ENCODE measurements at places on chromosomes 2 and 18.

GRCh38 chr2:66960161-66960560 is 437.0 kb upstream of the ETAA1 start:
- no peak for DNase-seq

DNA sequence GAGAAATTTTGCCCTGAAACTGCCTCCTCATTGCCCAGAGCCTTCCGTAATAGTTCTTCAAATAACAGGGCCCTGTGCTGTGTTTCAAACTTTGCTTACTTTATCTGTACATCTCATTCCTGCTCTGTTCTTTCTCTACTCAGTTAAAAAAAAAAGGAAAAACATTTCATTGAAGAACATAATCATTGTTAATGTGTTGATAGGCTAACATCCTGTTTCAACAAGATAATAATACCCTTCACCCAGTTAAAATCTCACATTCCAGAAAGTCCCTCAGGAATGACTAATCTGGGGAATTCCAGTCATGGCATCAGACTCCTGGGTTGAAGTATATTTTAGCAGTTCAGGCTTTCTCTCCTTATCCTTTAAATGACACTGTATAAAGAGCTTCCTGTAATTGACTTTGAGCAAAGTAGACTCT is 45.6 kb upstream of the ITGAV start:
- DNase-seq = no peak

- no peak for DNase-seq
Measured at GRCh38 chr2:226780431-226780830, 19.2 kb downstream of the IRS1 start.

DNA sequence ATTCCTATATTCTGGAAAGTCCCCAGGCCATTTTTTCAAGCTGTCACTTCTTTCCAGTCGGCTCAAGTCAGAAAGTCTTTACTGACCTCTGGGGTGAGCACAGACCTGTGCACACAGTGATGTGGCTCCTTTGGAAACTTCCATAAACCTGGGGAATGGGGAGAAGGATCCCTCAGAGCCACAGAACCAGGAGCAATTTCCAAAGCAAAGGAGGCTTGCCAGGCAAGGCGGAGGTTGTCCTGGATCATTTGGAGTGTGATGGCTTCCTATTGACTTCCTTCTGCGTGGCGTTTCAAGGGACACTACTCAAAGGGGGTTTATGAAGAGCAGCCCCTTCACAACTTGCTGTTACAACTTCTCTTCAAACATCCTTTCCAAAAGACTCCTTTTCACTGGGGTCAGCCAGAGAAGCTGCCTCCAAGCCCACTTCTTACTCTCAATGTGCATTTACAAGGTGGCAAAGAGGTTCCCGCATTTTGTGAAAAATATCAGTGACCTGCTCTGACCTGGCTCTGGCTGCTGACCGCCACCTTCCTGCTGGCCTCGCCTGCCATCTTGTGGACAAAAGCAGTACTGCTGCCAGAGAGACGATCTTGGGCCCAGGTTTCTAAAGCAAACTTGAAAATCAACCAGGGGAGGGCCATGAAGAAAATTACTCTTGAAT is 18.2 kb upstream of the TMEM247 start:
- peak; percentile 92 for DNase-seq

DNA sequence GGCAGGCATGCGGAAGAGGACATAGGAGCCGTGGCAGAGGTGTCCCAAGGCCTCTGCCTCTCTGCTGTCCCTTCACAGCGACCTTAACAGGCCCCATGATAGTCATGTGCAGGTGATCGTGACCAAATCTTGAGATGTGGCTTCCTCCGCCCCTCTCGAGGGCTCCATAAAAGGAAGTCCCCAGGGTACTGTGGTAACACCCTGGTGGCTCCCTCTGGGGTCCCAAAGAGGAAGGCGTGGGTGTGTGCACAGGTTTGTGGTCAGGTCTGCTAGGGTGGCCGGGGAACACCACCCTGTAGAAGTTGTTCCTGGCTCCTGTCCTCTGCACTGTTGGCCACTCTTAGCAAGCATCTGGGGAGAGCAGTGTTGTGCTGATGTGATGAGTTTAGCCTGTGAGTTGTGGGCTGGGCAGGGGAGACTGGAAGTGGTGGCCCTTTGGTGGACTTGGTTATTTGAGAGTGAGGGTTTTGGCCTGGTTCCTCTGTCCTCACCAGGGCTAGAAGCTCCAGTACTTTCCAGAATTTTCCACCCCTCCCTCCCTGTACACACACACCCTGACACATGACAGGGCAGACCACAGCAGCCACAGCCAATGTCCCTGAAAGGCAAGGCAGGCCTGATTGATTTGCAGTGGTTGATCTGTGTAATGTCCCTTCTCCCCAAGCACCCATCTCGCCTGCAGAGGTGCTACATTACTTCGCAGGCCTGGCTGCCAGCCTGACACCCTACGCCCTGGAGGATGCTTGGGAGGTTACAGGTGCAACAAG is 68.9 kb upstream of the BOD1L2 start:
- DNase-seq = no peak

GRCh38 chr2:101744832-101745231 is 47.3 kb downstream of the MAP4K4 start:
- DNase-seq = no peak

DNA sequence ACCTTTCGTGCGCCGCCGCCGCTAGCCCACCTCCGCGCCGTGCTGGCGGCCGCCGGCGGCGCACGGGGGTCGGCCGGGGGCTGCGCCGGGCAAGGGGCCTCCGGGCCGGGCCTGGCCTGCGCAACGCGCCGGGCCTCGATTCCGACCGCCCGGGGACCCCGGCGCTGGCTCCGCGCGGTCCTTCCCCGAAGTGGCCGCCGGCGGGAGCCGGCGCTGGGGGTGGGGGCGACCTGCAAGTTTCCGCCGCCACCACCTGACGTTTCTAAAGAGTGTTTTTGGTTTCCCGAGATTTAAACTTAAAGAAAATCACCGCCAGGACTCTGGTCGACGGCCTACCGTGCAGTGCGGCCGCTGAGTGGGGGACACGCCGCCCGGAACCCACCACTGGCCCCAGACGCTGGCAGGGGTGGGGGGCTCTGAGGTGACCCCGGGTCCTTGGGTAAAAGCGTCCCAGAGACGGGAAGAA is 3.8 kb upstream of the GATA6 start:
- no peak for DNase-seq

- DNase-seq = no peak
Measured at GRCh38 chr2:66445925-66446871, 11.3 kb downstream of the MEIS1 start.

DNA sequence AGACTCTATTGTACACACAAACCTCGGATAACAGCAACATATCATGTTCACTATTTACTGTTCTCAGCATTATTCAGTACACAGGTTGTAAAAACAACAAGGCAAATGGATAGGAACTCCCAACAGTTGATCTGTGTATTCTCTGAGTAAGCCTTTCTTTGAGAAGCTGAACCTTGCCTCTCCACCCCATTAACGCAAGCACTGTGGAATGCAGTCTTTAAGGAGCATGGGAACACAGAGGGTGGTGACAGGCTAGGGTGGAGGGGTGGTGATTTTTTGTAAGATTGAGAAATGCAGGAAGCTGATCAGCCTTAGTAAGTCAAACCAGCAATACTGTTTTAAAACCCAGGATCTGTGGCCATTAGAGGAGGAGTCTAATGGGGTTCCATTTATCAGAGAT is 19.6 kb upstream of the SERPINB11 start:
- DNase-seq = no peak

DNA sequence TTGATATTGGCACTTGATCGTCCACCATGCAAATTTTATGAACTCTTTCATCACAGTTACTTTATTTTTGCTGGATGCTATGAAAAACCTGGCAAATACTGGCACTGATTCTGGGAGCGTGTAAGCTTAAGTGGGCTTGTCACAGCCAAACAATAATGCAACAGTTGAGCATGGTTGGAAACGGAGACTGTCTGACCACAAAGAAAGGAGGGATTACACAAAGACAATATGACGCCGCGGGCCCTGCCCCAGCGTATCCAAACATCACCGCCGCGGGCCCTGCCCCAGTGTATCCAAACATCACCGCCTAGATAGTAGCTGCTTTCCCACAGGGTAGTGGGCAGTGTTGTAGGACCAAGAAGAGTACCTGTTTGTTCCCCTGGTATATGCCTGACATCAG is 135.9 kb downstream of the PRPF40A start:
- no peak for DNase-seq

- no peak for DNase-seq
Measured at GRCh38 chr2:226408141-226408540, 391.5 kb downstream of the IRS1 start.

- DNase-seq = no peak
Measured at GRCh38 chr18:10322435-10322834, 132.0 kb upstream of the APCDD1 start.

- peak; percentile 43 for DNase-seq
Measured at GRCh38 chr18:48798334-48799245, 152.2 kb downstream of the SMAD7 start.

- peak; percentile 83 for DNase-seq
Measured at GRCh38 chr2:71548646-71549425, 95.5 kb downstream of the DYSF start.

- no peak for DNase-seq
Measured at GRCh38 chr18:43751203-43751602, 473.9 kb upstream of the SYT4 start.

GRCh38 chr2:39996653-39997080 is 217.6 kb upstream of the THUMPD2 start:
- no peak for DNase-seq

DNA sequence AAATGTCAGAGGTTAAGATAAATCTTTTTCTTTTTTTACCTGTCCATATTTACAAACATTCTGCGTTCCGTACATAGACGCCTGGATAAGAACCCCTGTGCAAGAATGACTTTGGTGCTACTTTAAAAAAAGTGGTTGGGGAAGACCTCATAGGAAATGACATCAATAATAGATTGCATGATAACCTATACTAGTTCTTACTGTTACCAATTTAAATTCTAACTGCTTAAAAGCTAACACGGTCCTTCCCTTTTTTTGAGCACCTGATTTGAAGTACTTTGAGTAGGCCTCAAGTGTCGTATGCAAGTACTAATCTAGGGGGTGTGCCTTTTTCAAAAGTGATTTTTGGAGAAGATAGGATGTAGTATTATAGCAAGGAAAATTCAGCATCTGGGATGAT is 2.1 kb downstream of the SLC39A10 start:
- DNase-seq = no peak

DNA sequence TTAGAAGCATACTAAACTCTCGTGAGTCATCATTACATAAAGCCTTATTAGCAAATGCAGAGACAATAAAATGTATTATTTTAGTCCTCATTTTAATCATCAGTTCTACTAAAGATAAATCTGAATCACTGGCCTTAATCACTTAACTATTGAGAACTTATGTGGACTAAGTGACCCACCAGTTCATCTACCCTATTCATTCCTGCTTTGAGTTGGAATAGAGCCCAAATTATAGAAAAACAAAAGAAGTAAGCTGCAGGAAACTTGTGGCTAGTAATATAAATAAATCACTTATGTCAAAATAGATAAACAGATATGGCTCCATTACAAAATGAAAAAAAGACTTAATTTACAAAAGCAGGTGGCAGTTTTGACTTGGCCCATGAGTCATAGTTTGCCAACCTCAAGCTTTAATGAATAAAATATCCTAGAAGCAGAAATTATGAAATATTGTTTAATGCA is 851.8 kb upstream of the CRIM1 start:
- no peak for DNase-seq

- DNase-seq = no peak
Measured at GRCh38 chr2:16321256-16321655, 344.4 kb downstream of the CYRIA start.

DNA sequence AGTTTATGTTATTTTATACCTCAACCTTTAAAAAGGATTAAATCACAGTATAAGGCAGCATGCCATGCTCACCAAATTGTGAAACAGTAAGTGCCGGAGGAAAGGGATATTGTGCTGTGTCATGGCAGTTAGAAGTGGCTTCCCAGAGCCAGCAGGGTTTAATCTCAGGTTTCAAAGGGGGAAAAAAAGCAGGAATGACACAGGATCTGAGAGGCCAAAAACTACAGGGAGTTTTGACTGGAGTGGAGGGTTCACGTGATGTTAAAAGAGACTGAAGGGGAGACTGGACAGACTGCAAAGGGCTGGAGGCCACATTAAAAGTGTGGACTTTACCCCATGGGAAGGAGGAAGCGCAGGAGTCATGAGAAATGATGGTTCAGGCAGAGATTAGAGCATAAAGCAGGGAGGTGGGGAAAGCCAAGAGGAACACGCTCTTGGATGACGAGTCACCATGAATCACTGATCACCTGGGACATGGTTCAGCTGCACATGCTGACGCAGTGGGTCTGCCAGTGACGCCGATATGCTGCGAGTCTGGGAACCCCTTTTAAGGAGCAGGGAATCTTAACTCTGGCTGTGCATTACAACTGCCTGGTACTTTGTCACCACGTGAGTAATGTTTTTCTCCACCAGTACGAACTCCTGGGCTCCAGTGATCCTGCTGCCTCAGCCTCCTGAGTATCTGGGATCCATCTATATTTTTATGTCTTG is 6.1 kb downstream of the CHMP1B start:
- DNase-seq = no peak

DNA sequence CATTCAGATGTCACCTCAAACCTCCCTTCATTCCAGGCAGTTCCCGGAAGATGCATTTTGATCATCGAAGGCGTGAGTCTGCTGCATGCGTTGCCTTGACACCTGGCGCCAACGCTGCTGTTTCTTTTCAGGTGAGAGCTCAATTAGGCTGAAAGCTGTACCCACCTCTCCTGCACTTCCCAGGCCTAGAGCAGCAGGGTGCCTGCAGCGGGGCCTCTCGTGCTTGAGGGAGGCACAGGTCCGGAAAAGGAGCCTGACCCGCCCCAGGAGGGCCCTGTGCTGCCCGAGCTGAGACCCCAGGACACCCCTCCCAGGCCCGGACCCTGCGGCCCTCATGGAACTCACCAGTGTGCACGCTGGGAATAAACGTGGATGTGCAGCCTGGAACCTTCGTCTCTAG is 31.4 kb upstream of the KCNG2 start:
- DNase-seq = peak; percentile 40

- no peak for DNase-seq
Measured at GRCh38 chr2:104570259-104570658, 283.7 kb upstream of the POU3F3 start.

- no peak for DNase-seq
Measured at GRCh38 chr2:223227338-223227737, 175.3 kb downstream of the KCNE4 start.

- no peak for DNase-seq
Measured at GRCh38 chr2:215553946-215554345, 118.1 kb upstream of the FN1 start.

DNA sequence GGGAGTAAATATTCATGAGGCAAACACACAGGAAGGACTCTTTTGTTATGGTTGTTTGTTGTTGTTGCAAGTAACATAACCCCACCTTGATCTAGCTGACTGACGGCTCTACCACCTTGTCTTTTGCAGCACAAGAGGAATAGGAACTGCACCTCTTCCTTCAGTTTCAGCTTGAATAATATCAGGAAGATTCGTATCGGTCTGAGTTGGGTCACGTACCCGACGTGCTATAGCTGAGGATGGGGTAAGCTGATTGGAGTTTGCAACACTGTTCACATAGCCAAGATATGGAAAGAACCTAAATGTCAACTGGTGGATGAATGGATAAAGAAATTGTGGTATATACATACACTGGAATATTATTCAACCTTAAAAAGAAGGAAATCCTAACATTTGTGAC is 14.5 kb upstream of the IL1RN start:
- DNase-seq = no peak
